ENCODE measurements at places on chromosomes 7 and 10.

- DNase-seq, result no peak
Measured at GRCh38 chr10:22294694-22295093, 21.5 kb upstream of the COMMD3 start.

GRCh38 chr7:143410521-143411004 lies 1.9 kb upstream of the EPHA1 start:
- DNase-seq, result no peak

DNA sequence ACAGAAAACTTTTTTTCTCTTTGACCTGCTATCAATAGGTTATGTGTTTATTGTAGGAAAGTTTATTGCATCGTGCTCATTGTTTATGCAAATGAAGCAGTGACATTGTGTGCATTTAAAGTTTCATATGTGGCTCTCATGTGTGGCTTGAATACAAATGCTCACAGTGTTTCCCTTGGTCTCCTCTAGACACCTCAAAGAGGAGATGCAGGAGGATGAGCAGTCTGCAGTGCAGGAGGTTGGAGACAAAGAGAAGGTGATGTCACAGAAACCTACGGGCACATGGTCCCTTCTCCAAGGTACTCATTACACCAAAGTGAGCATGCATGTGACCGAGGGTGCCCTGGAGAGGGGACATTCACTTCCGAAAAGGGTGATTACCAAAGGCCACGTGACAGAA lies 430.2 kb downstream of the INHBA start:
- no peak for DNase-seq

GRCh38 chr10:80528185-80528700 lies 9.5 kb upstream of the SH2D4B start:
- DNase-seq, result no peak

- DNase-seq, result no peak
Measured at GRCh38 chr10:63054889-63055611, 78.1 kb upstream of the NRBF2 start.

DNA sequence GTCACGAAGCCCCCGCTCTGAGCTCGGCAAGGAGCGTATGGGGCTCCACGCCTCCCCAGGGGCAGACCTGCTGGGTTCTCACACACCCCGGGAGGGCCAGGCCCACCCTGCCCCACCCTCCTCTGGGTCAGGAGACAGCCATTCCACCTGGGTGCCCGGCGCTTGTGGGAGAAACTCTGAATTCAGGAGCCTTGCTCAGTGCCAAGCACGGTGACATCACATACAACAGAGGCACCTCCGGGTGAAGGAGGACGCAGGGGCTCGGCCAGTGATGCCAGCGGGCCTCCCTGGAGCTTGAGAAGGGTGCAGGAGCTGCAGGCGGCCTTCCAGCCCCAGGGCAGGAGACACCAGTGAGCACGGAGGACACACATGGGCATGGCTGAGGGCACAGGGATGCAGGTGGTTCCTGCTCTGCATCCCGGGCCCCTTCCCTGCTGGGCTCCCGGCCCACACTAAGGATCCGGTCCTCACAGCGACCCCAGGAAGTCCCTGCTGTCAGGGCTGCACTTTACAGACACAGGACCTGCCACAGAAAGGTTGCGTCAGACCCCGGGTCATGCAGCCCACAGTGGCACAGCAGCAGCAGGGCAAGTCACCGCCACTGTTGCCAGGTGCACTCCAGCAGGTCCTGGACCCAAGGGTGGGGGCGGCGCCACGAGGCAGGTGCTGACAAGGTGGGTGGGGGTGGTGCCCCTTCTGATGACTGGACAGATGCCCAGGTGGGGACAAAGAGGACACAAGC lies 108.0 kb downstream of the MAD1L1 start:
- no peak for DNase-seq

GRCh38 chr10:123213192-123213591 lies 59.0 kb downstream of the BUB3 start:
- no peak for DNase-seq

- no peak for DNase-seq
Measured at GRCh38 chr10:63780101-63780500, 258.9 kb downstream of the REEP3 start.
